ENCODE measurements at places on chromosomes 7 and 10.
A peak's percentile ranks its signal among the peaks of the same experiment; 100 is the strongest.

DNA sequence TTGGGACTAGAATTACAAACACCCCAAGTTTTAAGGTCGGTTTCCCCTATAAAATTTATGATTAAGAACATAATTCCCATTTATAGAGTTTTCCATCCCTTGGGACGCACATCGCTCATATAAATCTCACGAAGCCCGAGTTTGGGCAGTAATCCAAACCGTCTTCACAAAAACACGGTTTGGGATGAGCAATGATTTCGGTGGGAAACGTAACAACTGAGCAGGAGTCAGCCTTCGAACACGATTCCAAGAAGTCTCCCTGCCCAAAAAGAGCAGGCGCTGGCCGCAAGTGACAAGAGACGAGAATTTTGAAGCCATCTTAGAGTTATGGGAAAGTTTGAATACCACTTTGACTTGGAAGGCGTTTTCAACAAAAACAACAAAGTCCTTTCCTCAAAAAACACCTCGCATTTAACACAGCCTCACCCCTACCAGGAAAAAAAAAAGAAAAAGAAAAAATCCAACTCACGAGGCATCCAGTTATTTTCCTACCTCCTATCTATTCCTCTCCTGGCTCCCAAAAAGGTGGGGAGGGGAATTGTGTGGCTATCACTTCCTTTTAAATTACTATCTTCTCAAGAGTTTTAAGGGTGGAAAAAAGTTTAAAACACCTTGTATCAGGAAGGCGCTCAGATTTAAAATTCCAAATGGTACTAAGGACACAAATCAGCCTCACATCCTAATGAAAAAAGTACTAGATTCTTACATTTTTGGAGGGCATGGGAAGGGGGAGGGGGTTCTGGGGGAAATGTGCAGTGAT, 1.6 kb downstream of the SEPHS1 start:
- peak overlapping the region; percentile 90 for H3K27ac ChIP-seq
- peaks cover 15% of the 10 kb centered on the region for H3K4me1 ChIP-seq
- no peaks in the 10 kb centered on the region for H3K27me3 ChIP-seq
- peak overlapping the region; percentile 68 for H3K4me3 ChIP-seq
- H3K36me3 ChIP-seq = no peaks in the 10 kb centered on the region

- no peak overlapping the region for H3K27ac ChIP-seq
- no peaks in the 10 kb centered on the region for H3K4me1 ChIP-seq
- no peak overlapping the region for H3K4me3 ChIP-seq
- no peaks in the 10 kb centered on the region for H3K27me3 ChIP-seq
- no peaks in the 10 kb centered on the region for H3K36me3 ChIP-seq
Observed at GRCh38 chr7:75623390-75624133, 115.2 kb downstream of the HIP1 start.

GRCh38 chr10:73439055-73439454, 5.7 kb upstream of the MSS51 start:
- H3K27ac ChIP-seq = no peak overlapping the region
- H3K4me3 ChIP-seq = no peak overlapping the region
- H3K4me1 ChIP-seq = peaks cover 10% of the 10 kb centered on the region
- H3K27me3 ChIP-seq = no peaks in the 10 kb centered on the region
- 0 out of 2 replicates have a peak, but pooled peaks cover 4% of the 10 kb centered on the region for H3K36me3 ChIP-seq

GRCh38 chr7:27173511-27173955, 587 bp downstream of the HOXA10 start:
- peak overlapping the region; percentile 77 for H3K4me3 ChIP-seq
- H3K36me3 ChIP-seq = no peaks in the 10 kb centered on the region

- no peaks in the 10 kb centered on the region for H3K36me3 ChIP-seq
- H3K4me1 ChIP-seq = no peaks in the 10 kb centered on the region
- no peak for DNase-seq
- no peak overlapping the region for H3K4me3 ChIP-seq
- no peak overlapping the region for H3K27ac ChIP-seq
Observed at GRCh38 chr10:130218181-130218641, 82.0 kb downstream of the GLRX3 start.

DNA sequence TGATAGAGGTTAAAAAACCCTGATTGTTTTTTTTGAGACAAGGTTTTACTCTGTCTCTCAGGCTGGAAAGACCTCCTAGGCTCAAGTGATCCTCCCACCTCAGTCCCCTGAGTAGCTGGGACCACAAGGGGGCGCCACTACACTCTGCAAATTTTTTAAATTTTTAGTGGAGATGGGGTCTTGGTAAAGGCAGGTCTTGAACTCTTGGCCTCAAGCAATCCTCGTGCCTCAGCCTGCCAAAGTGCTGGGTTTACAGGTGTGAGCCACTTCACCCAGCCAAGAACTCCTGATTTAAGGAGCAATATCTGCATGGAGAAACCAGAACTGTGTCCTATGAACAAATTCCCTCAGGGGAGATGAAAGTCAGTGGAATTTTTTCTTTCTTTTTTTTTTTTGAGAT, 7.3 kb upstream of the KLHDC10 start:
- no peak overlapping the region for H3K4me3 ChIP-seq
- no peaks in the 10 kb centered on the region for H3K27me3 ChIP-seq
- H3K27ac ChIP-seq = no peak overlapping the region

- no peak overlapping the region for H3K27ac ChIP-seq
- H3K27me3 ChIP-seq = no peaks in the 10 kb centered on the region
- DNase-seq = no peak
- H3K4me1 ChIP-seq = no peaks in the 10 kb centered on the region
- no peaks in the 10 kb centered on the region for H3K36me3 ChIP-seq
- no peak overlapping the region for H3K4me3 ChIP-seq
Observed at GRCh38 chr7:14938181-14938580, 35.6 kb upstream of the DGKB start.

DNA sequence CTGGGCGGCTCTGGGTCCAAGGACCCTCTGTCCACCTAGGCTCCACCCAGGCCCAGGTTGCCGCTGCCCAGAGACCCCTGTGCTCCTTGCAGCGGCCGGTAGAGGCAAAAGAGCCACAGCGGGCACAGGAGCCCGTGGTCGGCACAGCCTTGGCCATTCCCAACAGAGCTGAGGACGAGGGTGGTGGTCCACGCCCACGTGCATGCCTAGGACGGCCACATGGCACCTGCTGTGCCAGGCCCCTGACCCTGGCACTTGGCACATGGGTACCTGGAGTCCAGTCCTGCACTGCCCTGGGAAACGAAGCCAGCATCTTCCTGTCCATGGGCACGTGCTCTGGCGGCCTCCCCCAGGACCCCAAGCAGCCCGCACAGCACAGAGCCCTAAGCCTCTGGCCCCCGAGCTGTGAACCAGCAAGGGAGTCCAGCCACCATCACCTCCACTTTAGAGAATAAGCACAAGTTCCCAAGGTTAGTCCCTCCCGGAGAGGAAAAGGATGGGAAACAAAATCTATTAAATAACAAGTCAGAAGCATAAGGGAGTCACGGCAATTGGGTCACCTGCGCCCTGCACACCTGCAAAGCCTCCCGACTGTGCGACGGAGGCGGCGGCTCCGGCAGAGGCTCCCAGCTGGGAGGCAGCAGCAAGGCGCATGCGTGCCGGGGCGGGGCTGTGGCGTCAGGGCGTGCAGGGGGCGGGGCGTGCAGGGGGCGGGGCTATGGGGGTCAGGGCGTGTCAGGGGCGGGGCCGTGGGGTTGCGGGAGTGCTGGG, 59.1 kb downstream of the STK32C start:
- H3K4me3 ChIP-seq = peak overlapping the region; percentile 47
- DNase-seq = peak; percentile 4
- no peaks in the 10 kb centered on the region for H3K36me3 ChIP-seq

Data from HCT116 (cell line).